ENCODE measurements at places on chromosomes 6 and 20. TPM values are rescaled to one million over a fixed set of nuclear protein-coding genes. Genes with fewer than 3 reads are reported as not detected.

Gene KIF3B
- total RNA-seq: 17.5 TPM

Gene HLA-DRA
- not detected for total RNA-seq

Gene PRKN
- total RNA-seq: 0.89 TPM

Gene HUS1B
- total RNA-seq: 0.17 TPM

Gene OR12D3
- total RNA-seq: not detected

Gene CLIC5
- not detected for total RNA-seq

Gene SIRPG
- not detected for total RNA-seq

Gene IRF4
- total RNA-seq: not detected

Gene TRIM38
- 4.0 TPM for total RNA-seq

Gene ZBTB12
- 3.0 TPM for total RNA-seq

Gene RAB32
- 117 TPM for total RNA-seq

Gene AURKA
- total RNA-seq: 81.8 TPM

Gene SNHG17
- 15.6 TPM for total RNA-seq

Gene C20orf141
- total RNA-seq: not detected

Gene DAAM2
- total RNA-seq: 7.9 TPM

Gene TMEM74B
- total RNA-seq: not detected

Gene NR2E1
- not detected for total RNA-seq

Gene SDHAF4
- total RNA-seq: 13.1 TPM

Gene DUSP15
- total RNA-seq: not detected

Gene ANGPT4
- total RNA-seq: under 0.01 TPM

Gene FAXC
- total RNA-seq: 2.5 TPM

Gene MCHR2
- total RNA-seq: not detected

Gene SERPINB6
- total RNA-seq: 136 TPM

Gene BPI
- total RNA-seq: not detected

Gene CGAS
- 8.2 TPM for total RNA-seq

Gene BLTP3A
- 3.9 TPM for total RNA-seq

Gene DNAH8
- not detected for total RNA-seq

Gene BNIP5
- not detected for total RNA-seq

Gene SMOC2
- total RNA-seq: not detected

Gene MYLK2
- 0.30 TPM for total RNA-seq

Gene SRMS
- not detected for total RNA-seq

Gene SIRPD
- not detected for total RNA-seq

Gene SLC17A9
- 21.3 TPM for total RNA-seq

Gene TAGAP
- total RNA-seq: not detected

Gene ZSCAN23
- 1.5 TPM for total RNA-seq

Gene THBD
- 1.5 TPM for total RNA-seq

Gene SIRPB2
- not detected for total RNA-seq

Gene GRM1
- total RNA-seq: not detected

Gene DCDC2
- total RNA-seq: not detected

Gene BEND6
- total RNA-seq: 7.1 TPM

Measured in bronchus fibroblast of lung (primary cell).